ENCODE measurements at places on chromosomes 1 and 21. TPM values are rescaled to one million over a fixed set of nuclear protein-coding genes. Genes with fewer than 3 reads are reported as not detected.
A peak's percentile ranks its signal among the peaks of the same experiment; 100 is the strongest.

NEGR1 gene
- total RNA-seq = 16.3 TPM

MED8 gene
- 101 TPM for total RNA-seq

HCRTR1 gene
- total RNA-seq = not detected

DENND2C gene
- total RNA-seq = 3.2 TPM

TFB2M gene
- 56.5 TPM for total RNA-seq

DDR2 gene
- total RNA-seq = 23.9 TPM

LPGAT1 gene
- total RNA-seq = 35.7 TPM

DSCAM gene
- total RNA-seq = 1.4 TPM

S100A1 gene
- total RNA-seq = not detected

DNA sequence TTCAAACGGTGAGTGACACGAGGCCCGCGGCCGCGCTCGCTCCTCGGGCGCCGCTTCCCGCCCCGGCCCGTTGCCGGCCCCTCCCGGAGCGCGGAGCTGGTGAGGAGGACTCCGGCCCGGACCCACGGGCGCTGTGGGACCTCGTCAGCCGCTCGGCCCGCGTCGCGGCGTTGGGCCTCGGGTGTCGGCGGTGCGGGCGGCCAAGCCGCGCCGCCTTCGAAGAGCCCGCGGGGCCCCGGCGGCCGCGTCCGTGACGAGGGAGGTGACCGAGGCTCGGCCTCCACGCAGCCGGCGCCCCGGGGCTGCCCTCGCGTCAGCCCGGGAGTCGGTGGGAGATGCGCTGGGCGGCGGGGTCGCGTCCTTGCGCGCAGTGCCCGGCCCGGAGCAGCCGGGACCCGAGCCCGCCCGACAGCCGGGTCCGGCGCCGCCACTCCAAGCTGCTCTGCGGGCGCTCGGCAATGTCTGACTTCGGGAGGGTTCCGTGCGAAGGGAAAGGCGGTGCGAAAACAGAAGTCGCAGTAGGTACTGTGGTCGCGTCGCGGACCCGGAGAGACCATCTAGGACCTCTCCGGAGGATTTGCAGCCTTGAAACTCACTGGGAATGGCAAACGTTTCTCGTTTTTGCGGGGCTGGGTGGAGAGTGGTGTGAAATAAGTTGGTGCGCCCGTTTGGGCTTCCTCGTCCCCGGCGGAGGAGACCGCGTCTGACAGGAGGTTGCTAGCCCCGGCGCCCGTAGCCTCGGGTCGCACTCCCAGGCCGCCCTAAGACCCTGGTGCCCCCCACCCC is 829 bp downstream of the SPEN start:
- DNase-seq = peak; percentile 60

DNA sequence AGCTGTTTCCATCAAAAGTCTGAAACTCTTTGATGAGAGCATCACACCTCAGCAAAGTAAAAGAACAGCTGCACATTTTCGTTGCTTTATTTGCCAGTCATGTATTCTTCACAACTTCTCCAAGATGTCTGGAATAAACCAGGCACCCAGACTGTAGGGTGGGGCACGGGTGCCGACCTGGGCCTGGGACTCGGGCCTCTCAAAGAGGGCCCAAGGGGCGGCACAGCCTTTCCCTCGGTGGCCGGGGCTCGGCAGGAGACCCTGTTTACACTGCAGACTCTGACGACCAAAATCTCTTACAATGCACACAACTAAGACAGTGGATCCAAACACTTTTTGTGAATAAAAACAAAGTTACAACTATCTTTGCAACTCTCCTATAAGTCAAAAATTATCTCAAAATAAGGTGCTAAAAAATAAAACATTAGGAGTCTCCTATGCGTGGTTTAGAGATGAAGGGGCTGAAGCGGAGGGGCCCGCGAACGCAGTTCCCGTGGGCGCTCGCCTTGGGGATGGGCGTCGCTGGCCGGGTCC is 696 bp downstream of the LSS start:
- no peak for DNase-seq

DNA sequence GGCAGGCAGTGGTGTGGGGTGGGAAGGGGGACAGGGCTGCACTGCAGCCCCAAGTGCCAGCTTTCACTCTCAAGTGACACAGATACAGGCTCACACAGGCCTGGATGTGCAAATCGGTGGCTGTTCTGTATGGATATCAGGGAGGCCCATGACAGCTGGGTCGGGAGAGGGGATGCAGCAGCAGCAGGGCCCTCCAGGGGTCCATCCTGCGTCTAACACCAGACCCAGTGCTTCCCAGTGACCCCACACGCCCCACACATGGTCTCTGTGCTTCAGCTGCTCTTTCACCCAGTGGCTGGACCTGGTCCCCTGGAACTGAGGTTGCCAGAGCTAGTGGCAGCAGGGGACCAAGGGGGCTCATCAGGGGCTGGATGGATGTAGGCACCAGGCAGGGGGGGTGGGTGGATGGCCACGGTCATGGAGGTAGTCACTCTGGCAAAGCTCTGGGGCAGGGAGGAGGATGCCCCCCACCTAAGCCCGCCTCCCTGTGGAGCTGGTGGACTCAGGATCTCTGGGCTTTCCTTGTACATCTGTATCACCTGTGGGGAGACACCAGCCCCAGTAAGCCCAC is 13.9 kb downstream of the BTBD19 start:
- DNase-seq = no peak

DNA sequence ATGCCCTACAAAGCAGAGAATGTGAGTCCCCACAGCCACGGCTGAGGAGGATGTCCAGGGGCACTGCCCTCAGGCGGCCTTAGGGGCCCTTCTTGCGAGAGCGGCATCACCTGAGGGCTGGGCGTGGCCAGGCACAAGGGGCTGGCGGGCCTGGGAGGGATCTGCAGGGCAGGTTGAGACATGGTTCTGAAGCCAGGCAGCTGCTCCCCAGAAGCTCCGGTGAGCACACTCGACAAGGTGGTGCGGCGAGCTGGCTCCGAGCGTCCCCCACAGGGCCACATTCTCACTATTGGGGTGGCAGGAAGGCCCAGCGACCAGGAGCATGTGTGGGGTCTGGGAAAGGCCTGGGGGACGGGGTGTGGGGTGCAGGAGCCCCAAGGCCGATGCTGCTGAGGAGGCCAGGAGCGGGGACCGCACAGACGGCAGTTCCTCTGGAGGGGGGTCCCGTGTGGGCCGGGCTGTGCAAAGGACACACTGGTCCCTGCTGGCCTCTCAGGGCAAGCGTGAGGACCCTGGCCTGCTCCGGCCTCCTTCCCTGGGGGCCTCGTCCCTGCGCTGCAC is 47.2 kb downstream of the MORN1 start:
- DNase-seq = no peak

- no peak for DNase-seq
Observed at GRCh38 chr1:205306929-205307566, 14.5 kb downstream of the NUAK2 start.

- no peak for DNase-seq
Observed at GRCh38 chr1:101833312-101833711, 163.4 kb downstream of the OLFM3 start.

DNA sequence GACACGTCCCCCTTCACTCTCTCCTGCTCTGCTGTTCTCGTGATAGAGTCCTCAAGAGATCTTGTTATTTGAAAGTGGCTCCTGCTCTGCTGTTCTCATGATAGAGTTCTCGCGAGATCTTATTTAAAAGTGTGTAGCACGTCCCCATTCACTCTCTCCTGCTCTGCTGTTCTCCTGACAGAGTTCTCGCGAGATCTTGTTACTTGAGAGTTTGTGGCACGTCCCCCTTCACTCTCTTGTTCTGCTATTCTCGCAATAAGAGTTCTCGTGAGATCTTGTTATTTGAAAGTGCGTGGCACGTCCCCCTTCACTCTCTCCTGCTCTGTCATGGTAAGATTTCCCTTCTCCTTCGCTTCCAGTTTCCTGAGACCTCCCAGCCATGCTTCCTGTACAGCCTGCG is 47.9 kb downstream of the SMYD3 start:
- DNase-seq = no peak

- DNase-seq = peak; percentile 27
Observed at GRCh38 chr1:201171063-201172036, 17.1 kb upstream of the TMEM9 start.

DNA sequence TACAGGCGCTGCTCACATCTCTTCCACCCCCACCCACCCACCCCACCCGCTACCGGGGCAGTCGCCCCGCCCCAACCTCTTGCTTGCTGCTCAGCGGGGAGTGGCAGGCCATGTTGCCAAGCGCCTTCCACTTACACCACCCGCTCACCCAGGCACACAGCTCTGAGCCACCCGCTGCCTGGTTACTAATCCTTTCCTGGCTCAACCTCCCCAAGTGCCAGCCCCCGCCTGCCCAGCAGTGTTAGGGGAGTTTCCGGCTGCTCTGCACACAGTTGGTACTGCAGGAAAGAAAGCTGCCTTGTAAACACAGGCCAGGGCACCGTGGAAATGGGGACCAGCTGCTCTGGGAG is 56.2 kb downstream of the LACTBL1 start:
- no peak for DNase-seq

DNA sequence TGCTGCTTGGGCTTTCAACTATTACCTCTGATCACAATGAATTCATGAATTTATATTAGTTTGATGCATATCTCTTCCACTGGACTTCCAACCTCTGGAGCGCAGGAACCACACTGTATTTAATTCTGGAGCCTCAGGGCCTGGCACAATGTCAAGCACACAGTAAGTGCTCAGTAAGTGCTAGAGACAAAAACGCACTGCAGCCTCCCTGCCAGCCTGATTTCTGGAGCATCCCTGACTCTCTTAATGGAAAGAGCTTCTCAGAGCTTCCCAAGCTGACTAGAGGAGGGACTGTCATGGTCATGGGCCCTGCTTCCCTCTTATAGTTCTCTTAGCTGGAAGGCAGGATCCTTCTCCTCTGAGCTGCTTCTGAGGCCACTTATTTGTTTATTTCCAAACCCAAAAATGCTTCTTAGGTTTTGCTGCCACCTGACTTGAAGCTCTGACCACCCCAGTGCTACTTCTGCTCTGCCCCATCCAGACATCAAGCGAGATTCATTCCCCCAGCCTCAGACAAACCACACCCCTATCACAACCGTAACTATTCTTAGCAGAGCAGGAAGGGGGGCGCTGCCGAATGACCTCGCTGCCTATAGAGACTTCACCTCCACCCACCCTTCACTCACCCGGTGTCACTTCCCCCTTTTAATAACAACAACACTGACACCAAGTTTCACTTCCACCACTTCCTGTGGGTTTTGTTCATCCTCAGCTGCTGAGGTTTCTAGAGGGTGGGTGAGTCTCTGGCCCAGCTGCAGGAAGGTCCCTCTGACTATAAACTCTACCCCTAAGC is 33.6 kb downstream of the NUAK2 start:
- DNase-seq = peak; percentile 83

GRCh38 chr1:84504580-84505492 is 1.4 kb upstream of the SPATA1 start:
- DNase-seq = peak; percentile 67

DNA sequence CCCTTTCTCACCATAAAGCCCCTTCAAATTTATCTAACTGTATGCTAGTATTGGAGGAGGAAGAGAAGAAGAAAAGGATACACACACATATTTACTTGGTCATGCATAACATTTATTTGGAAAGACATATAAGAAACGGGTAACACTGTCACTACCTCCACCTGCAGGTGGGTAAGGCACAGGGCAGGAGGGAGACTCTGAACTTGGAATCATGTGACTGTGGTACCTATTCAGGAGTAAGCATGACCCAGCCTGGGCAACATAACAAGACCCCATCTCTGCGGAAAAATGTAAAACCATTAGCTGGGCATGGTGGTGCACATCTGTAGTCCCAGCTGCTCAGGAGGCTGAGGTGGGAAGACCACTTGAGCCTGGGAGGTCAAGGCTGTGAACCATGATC is 1.4 kb upstream of the PADI6 start:
- DNase-seq = peak; percentile 23

Data from Daoy (cell line).